ENCODE measurements at places on chromosomes 12 and 14. TPM values are rescaled to one million over a fixed set of nuclear protein-coding genes. Genes with fewer than 3 reads are reported as not detected.

Gene OLR1
- total RNA-seq, result 2.8 TPM

Gene CHMP4A
- 44.3 TPM for total RNA-seq

Gene ANAPC7
- total RNA-seq, result 49.6 TPM

Gene STK38L
- 75.9 TPM for total RNA-seq

Gene TMPO
- 178 TPM for total RNA-seq

Gene RD3L
- not detected for total RNA-seq

Data from type B pancreatic cell (in vitro differentiated cells).